ENCODE measurements at places on chromosomes 11 and 22.

GRCh38 chr22:26357281-26357680 lies 71.8 kb upstream of the ASPHD2 start:
- no peak for DNase-seq

GRCh38 chr11:12770966-12771597 lies 96.9 kb downstream of the TEAD1 start:
- DNase-seq, result no peak

DNA sequence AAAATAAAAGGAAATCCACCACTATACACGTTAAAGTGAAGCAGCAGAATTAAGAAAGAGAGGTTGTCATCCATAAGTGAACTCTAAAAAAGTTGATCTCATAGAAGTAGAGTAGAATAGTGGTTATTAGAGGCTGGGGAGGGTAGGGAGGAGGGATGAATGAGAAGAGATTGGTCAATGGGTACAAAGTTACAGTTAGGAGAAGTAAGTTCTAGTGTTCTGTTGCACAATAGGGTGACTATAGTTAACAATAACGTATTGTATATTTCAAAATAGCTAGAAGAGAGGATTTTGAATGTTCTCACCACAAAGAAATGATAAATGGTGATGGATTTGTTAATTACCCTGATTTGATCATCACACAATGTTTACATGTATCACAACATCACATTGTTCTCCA lies 72.0 kb downstream of the CD82 start:
- no peak for DNase-seq

DNA sequence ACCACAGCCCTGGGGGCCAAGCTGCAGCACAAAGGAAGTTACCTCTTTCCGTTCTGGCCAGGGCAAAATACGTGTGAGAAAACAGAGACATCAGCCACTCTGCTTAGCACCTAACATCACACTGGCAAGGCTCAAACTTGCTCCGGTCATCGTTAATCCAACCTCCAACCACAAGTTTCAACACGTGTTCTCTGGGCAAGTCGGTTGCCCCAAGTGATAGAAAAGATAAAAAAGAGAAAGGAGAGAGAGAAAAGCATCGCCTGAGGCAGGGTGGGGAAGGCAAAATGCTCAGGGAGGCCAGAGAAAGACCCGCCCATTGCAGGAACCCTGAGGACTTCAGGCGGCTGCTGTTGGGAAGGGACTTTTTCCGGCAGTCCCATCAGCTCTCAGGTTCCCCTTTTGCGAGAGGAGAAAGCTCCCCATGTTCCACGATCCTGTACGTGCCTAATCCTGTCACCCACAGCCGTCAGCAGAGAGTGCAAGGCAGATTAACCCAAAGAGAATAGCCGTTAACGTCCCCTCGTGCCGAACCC lies 18.5 kb upstream of the B4GALNT4 start:
- no peak for DNase-seq

DNA sequence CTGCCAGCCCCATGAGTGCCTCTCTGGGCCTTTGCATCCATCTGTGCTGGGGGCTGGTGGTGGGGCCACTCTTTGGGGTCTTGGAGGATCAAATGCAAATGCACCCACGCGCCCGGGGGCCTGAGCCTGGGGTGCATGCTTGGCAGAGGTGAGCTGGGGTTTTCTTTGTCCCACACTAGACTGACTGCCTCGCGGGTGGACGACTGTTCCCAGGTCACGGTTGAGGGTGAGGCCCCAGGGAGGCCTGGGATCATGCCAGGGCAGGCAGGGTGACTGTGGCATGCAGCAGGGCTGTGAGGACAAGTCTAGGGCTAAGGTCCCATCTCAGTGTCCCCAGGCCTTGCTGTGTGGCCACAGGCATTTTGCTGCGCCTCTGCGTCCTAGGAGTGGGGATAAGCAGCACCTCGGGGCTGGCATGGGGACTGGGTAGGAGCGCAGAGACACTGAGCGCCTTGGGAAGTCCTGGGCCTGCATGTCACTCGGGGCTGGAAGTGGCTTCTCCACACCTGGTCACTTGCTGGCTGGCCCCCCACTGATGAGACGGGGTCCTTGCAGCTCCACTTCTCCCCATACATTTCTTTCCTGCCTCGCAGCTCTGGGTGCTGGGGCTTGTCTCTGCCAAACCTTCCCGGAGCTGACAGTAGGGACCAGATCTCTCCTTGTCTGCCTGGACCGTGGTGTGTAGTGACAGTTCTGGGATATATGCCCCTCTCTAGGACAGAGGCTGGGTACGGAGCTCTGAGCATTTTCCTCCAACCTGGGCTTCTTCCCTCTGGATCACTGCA lies 133.1 kb downstream of the CTTN start:
- no peak for DNase-seq

GRCh38 chr22:17890892-17891291 lies 116.6 kb upstream of the BID start:
- DNase-seq, result no peak

- no peak for DNase-seq
Measured at GRCh38 chr22:42145175-42145574, 14.6 kb upstream of the CYP2D6 start.

DNA sequence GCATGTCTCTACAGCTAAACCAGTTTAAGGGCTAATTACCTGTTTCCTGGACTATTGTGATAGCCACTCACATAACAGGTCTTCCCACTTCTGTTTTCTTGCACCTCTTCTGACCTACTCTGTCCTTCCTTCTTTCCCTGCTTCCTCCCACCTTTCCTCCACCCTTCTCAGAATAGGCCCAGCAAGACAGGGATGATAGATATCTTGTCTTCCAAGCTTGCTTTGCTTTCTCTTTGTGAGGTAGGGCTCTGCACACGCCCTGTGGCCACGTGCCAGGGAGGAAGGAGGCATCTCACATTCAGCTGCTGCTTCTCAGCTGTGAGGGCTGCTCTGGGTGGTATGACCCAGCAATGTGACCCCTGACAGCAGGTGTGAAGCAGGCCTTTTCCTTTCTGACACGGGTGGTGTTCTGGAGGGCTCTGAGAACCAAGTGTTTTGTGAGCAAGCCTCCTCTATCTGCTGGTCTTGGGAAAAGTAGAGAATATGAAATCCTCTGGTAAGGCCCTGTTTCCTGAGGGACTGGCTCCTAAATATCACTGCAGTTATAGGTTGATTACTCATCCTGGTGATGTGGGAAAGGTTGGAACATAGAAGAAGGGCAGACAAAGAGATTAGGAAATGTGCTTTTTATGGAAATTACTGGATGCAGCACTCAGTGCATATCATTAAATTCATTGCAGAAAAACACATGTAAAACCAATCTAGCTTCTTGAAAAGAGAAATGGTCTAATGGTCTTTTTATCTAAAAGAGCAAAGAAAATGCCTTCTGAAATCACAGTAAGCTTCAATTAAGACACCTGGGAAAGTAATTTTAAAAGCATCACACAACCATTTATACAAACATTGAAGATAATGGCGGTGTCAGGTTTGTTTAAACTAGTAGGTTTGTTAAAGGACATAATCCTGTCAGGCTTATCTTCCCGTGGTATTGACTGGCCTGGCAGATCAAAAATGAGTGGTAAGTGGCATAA lies 8.5 kb downstream of the AMOTL1 start:
- DNase-seq, result no peak

- DNase-seq, result no peak
Measured at GRCh38 chr11:7143908-7144307, 55.1 kb downstream of the RBMXL2 start.

GRCh38 chr11:102226702-102227490 lies 90.4 kb upstream of the BIRC3 start:
- no peak for DNase-seq

DNA sequence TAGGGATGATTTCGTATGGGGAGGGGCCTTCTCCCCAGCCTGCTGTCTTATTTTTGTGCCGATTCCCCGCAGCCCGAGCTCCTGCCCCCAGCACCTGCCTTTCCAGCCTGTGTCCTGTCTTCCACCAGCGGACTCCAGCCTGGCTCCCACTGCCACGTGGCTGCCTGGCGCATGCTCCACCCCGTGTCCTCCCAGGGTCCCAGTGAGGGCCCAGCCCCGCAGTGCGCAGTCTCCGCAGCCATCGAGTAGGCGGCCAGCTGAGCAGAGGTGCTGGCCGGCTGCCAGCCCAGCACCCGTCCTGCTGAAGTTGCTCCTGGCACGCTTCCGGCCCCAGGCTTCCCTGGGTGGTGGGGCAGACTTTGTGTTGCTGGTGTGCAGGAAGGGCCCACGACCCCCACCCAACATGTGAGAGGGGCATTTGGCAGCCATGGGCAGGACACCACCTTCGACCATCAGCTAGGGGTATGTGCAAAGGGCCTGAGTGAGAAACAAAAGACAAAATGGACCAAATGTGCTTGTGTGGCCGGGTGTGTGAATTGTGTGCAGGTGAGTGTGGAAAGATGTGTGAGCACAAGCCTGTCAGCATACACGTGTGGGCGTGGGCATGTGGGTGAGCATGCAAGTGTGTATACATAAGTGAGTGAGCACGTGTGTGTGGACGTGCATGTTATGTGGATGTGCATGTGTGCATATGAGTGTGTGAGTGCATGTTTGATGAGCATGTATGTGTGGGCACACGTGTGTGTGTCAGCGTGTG lies 55.9 kb downstream of the RTN4R start:
- DNase-seq, result no peak

DNA sequence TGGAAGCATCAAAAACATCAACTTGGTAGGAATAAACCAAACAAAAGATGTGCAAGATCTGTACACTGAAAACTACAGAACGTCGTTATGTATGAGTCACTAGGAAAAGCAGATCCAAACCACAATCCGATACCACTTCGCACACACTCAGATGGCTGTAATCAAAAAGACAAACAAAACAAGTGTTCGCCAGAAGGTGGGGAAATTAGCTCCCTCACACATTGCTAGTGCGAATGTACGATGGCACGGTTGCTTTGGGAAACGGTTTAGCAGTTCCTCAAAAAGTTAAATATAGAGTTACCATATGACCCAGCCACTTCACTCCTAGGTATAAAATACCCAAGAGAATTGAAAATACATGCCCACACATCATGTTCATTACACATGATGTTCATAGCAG lies 14.8 kb upstream of the CARD10 start:
- DNase-seq, result peak; percentile 48

GRCh38 chr11:28938091-28938490 lies 829.9 kb downstream of the METTL15 start:
- DNase-seq, result no peak

GRCh38 chr22:19948057-19948760 lies 6.6 kb upstream of the TXNRD2 start:
- DNase-seq, result no peak

- DNase-seq, result peak; percentile 37
Measured at GRCh38 chr11:16935518-16936302, 78.5 kb downstream of the PLEKHA7 start.

GRCh38 chr22:29821291-29822016 lies 16.6 kb downstream of the ASCC2 start:
- DNase-seq, result peak; percentile 87

DNA sequence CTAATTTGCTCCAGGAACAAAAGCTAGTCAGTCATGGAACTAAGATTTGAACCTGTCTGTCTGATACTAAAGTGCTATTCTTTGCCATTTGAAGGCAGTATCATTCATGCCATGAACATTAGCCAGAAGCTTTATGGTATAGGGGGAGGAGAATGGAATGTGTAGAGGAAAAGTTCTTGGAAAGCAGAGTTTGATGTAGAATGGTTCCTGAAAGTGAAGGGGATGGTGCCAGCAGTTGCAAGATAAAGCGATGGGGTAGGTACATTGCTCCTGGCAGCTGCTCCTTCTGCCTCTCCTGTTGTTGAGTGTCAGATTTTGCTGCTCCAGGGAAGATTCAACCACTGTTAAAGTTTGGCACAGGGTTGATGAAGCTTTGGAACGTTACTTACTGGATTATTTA lies 53.4 kb downstream of the ARHGAP42 start:
- no peak for DNase-seq

- no peak for DNase-seq
Measured at GRCh38 chr11:15907806-15908205, 448.5 kb downstream of the SOX6 start.

DNA sequence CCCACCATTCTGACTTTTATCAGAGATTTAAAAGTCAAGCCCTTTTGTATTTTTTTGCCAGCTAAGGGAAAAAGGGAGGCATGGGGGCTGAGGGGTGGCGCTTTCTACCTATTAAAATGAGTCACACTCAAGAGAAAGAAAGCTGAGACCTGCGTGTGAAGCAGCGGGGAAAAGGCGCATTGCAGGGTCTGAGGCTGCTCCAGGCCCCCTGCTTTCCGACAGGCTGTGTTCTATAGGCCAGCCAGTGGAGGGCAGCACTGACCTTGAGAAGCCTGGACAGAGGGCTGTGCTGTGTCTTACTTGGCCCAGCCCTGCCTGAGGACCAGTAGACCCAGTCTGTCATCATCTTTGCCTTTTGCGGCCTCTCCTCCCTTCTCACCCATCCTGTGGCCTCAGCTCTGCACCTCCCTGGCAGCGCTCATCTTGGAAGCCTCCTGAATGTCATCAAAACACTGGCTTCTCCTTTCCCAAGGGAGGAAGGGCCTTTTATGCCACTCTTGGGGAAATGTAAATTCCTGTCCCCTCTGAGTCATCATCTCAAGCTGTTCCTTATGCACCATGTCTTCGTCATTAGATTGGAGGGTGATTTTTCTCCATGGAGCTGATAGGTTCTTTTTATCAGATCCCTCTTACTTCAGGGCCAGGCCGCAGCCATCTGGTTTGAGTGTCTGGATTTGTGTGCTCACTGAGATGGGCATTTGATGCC lies 12.6 kb upstream of the MAPK8IP1 start:
- DNase-seq, result peak; percentile 26

- DNase-seq, result no peak
Measured at GRCh38 chr11:111537336-111537860, 3.1 kb upstream of the LAYN start.

Data from activated CD4-positive, alpha-beta T cell treated with anti-CD3 and anti-CD28 coated beads, Interleukin-2, Interleukin-4, amounts not matched to agents 100 ng/mL and 50 ng/mL, durations not matched to agents 16 hours and 8 hours (primary cell).